CD4-positive, alpha-beta T cell treated with Interleukin-2 at 100 ng/mL for 4 hours (primary cell): ENCODE measurements at places on chromosomes 7 and 10.

DNA sequence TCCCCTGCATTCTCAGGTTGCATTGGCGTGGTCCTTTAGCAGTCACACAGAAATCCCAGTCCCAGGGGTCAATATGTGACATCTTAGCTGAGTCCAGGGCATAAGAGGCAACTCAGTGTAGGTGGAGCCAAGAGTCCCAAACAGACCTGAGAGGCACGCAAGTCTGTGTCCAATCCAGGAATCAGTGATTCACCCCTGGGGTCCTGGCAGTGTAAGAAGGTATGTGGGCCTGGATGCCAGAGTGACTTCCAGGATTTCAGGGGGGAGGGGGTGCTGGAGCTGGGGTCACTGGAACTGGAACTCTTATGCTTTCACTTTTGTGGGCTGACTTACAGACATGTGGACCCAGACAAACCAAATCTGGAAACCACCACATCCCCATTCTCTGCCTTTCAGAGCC is 26.8 kb downstream of the FRMPD2 start:
- no peak for DNase-seq

- DNase-seq, result no peak
These were observed 77.5 kb downstream of the MGMT start for GRCh38 chr10:129544205-129545202.

GRCh38 chr7:157270060-157270444 is 66.8 kb upstream of the DNAJB6 start:
- no peak for DNase-seq

DNA sequence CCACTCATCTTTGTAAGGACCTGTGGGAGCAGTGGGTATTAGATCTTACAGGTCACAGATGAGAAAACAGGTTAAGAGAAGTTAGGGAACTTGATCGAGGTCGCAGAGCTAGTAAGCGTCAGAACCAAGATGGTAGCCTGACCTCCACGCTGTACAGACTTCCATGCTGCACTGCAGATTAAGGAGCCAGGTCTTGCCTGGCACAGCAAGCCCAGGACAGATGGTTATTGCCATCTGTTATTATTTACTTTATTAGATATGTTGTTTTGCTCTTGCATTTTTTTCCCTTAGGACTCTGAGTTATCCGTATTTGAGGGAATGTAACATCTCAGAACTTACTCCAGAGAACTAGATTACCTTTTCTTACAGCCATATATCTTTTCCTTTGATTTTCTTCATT is 147.2 kb downstream of the NSUN6 start:
- no peak for DNase-seq

- no peak for DNase-seq
These were observed 54.8 kb downstream of the MDFIC start for GRCh38 chr7:114976666-114977065.

DNA sequence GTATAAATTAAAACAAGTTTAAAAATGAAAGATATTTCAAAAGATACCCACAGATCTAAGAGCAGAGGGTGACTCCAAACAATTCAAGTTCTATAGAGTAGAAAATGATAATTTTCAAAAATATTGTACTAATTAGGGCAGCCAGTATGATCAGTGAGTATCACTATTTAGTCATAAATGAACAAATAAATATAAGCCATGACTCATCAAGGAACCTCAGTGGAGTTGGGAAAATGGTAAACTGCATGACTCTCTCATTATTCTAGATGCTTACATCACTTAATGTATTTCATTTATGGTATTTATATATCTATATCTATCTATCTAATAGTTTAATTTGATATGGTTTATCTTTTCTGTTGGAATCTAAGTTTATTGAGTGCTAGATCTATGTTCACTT is 94.3 kb downstream of the THSD7A start:
- DNase-seq, result no peak

- DNase-seq, result no peak
These were observed 48.5 kb downstream of the GRID1 start for GRCh38 chr10:86317949-86318725.
